Activated naive CD4-positive, alpha-beta T cell treated with anti-CD3 and anti-CD28 coated beads, Interleukin-2, amount 50 U/mL, for 72 hours (primary cell): ENCODE measurements at places on chromosomes 2 and 18. TPM values are rescaled to one million over a fixed set of nuclear protein-coding genes. Genes with fewer than 3 reads are reported as not detected.

The MC4R gene
- total RNA-seq, result not detected

The PLEKHA3 gene
- total RNA-seq, result 20.4 TPM

The GCG gene
- not detected for total RNA-seq

The TDRD15 gene
- not detected for total RNA-seq

The NOSTRIN gene
- total RNA-seq, result not detected

The MYO3B gene
- total RNA-seq, result 0.27 TPM
